ENCODE measurements at places on chromosomes 1 and 21.

DNA sequence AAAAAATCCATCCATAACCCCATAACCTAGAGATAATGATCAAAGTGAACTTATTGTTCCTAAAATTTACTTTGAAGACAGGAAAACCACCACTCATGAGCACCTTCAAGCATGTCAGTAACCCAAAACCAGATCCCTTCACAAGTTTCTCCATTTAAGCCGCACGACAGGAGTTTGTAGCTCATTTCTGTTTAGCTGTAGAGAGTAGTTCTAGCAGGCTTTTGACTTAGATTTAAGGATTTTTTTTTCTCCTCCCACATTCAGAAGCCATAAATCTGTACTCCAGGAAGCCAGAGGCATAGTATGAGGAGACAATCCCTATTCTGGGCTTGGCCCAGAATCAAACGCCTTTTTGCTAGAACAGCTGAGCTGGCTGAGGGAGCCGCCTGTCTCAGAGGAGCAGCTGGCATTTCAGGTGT lies 25.6 kb downstream of the TOMM20 start:
- DNase-seq: no peak

GRCh38 chr1:190474650-190475211 lies 2.9 kb downstream of the BRINP3 start:
- no peak for DNase-seq

DNA sequence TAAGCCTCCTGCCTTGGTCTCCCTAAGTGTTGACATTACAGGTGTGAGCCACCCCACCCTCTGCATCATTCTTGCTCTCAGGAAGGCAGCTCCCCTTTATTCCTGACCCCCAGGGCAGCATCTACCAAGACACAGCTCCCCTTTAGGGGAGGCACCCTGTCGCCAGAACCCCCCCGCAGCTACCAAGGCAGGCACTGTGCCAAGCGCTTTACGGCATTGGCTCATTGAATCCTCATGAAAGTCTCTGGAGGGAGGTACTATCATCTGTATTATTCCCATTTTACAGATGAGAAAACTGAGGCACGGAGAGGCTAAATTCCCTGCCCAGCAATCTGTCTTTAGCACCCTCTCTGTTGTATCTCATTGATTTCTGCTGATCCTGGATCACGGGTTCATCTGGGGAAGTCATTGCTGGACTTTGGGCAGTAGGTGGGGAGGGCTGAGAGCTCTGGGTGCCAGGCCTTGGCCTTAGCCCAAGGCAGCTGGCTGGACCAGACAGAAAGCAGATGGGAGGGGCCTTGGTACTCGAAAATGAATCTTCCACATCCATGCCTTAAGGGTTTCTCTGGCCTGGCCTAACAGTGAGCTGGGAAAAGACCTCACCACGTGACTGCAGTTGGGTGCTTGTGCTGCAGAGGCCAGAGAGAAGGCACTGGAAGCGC lies 5.9 kb downstream of the PLOD1 start:
- no peak for DNase-seq

DNA sequence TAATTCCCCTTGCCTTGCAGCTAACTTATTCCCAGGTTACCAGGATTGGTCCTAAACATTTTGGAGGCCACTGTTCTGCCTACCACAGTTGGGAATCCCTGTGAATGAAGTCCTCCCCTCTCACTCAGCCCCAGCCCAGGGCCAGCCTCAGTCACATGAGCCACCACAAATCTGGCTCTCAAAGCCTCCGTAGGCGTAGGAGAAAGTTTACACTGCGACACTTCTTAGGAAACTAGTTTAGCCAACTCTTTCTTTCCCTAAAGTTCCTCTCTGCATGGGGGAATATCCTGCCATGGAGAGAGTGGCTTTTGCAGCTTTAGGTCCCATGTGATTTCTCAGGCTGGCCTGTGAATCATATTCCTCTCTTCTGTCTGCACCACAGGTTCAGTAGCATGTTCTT lies 45.7 kb upstream of the ETV3 start:
- no peak for DNase-seq

GRCh38 chr1:200410566-200410878 lies 686 bp upstream of the ZNF281 start:
- no peak for DNase-seq

- no peak for DNase-seq
Observed at GRCh38 chr1:62068978-62069377, 125.7 kb upstream of the L1TD1 start.

DNA sequence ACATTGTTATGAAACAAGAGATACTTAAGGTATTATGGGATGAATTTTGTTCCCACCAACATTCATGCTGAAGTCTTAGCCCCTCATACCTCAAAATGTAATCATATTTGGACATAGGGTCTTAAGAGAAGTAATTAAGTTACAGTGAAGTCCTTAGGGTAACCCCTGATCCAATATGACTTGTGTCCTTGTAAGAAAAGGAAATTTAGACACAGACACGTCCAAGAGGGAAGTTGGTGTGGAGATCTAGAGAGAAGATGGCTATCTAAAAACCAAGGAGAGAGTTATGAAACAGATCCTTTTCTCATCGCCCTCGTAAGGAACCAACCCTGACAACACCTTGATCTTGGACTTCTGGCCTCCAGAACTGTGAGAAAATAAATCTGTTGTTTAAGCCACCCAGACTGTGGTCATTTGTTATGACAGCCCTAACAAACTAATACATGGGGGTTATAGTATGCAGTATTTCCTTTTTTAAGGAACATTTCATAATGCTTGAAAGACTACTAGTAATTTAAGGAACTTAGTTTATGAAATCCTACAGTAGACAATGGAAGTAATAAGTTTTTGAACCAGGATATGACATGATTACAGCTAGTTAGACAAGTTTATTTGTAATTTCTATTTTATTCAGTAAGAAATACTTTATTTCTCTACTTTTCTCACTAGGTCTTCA lies 875.5 kb upstream of the ADGRL2 start:
- DNase-seq: no peak

- no peak for DNase-seq
Observed at GRCh38 chr1:196152975-196153374, 455.3 kb downstream of the KCNT2 start.

DNA sequence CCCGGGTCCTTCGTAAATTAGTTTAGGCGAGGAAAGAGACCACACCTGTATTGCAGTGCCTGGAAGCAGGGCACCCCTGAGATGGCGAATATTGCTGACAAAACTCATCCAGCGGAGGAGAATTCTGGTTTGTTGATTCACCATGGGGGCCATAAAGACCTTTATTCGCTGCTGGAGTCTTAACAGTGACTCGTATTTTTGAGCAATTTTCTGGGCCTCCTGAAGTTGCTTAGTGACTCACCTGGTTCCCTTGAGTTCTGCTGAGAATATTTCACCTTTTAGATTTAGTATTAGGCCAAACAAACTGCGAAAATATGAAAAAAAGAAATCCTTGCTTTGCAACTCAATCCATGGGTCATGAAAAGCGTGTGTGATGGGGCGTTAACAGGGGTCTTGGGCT lies 20.6 kb upstream of the H6PD start:
- no peak for DNase-seq

DNA sequence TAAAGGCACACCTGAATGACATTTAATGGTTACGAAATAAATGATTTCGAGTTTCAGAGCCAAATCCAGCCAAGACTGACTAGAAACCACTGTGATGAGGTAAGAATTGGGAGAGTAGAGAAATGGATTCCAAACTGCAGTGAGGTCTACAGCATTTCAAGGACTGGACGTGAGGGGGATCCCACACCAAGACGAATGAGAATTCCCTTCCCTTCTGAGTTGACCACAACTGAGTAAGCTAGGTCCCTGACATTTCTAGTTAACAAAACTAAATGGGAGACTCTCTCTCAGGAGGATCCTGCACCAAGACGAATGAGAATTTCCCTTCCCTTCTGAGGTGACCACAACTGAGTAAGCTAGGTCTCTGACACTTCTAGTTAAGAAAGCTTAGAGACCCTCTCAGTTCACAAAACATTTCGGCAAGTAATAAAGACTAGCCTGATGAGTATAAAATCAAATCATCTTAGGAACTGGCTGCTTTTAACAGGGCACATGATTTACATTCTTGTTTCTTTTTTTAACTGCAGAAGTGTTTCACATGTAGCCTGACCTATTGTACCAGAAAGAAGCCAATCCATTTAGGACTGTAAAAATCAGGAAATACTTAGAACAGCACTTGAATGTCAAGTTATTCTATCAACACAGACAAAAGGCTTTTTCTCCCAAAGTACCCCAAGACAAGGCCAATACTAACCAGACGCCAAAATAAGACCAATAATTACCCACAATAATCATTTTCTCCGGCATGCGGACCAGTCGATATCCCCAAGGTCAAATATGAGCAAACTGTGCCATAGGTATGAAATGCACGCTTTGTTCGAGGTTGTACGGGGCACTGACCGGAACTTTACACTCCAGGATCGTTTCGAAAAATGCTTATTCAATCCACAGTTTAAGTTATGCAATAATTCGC lies 1.4 kb upstream of the SPATA1 start:
- no peak for DNase-seq

All from CD8-positive, alpha-beta T cell (primary cell).